Cerebellar nuclear complex (tissue), 1 donor: ENCODE measurements at places on chromosomes 7 and 10.

GRCh38 chr7:30585675-30586074 is 9.0 kb upstream of the GARS1 start:
- no peak for DNase-seq

DNA sequence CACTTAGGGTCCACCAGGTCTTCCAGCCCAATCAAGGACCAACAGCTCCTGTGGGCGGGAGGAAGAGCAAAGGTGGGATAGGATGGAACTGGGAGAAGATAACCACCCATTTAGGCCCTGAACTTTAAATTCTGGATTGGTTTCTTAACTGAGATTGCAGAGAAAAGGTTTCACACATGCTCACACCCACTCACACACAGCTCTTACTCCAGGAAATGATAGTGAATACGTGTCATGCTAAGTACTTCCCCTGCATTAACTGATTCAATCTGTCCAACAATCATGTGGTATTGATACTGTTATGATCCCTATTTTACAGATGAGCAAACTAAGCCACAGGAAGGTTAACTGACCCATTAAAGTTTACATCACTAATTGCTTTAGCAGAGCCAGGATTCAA is 4.6 kb upstream of the CYP3A4 start:
- no peak for DNase-seq

GRCh38 chr7:43054052-43054722 is 58.3 kb upstream of the HECW1 start:
- no peak for DNase-seq

GRCh38 chr7:123557016-123557397 is 611 bp downstream of the NDUFA5 start:
- DNase-seq = no peak

DNA sequence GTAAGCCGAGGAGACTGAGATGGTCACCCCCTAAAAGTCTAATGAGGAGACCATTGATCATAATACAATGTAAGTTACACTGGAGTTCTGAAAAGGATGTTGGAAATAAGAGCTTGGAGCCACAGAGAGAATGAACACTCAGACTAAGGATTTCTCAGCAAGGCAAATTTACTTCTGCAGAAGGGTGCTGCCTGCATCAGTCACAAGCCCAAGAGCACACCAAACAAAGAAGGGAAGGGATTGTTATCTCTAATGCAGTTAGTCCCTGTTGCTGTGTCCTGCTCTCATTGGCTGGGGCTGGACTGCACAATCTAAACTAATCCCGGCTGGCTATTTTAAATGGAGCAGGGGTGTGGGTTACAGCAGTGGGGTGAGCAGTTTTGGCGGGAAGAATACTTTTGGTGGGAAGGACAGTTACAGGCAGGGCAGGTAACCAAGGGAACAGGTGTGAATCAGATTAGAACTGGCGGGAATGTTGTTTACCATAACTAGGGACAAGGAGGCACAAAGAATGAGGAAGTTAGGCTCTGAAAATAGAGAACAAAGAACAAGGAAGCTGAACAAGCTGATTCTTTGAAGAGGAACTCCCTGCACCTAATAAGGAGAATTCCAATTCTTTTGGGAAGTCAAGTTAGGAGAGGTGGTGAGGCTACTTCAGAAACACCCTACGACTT is 30.3 kb upstream of the TRIM24 start:
- no peak for DNase-seq

- DNase-seq = no peak
Measured at GRCh38 chr10:79944428-79945395, 4.2 kb downstream of the SFTPD start.

DNA sequence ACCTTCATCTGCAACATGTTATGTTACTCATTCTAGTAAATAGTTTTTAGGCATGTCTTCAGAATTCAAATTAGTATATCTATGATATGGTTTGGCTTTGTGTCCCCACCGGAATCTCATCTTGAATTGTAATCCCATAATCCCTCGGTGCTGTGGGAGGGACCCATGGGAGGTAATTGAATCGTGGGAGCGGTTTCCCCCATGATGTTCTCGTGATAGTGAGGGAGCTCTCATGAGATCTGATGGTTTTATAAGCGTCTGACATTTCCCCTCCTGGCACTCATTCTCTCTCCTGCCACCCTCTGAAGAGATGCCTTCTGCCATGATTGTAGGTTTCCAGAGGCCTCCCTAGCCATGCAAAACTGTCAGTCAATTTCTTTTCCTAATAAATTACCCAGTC is 20.4 kb upstream of the GPR37 start:
- DNase-seq = no peak

- peak; percentile 2 for DNase-seq
Measured at GRCh38 chr10:59181668-59182067, 5.2 kb downstream of the PHYHIPL start.

GRCh38 chr7:28381466-28381865 is 30.9 kb upstream of the CREB5 start:
- no peak for DNase-seq

GRCh38 chr7:14687241-14687640 is 215.3 kb downstream of the DGKB start:
- DNase-seq = no peak

GRCh38 chr7:105006367-105007136 is 7.5 kb upstream of the KMT2E start:
- no peak for DNase-seq

DNA sequence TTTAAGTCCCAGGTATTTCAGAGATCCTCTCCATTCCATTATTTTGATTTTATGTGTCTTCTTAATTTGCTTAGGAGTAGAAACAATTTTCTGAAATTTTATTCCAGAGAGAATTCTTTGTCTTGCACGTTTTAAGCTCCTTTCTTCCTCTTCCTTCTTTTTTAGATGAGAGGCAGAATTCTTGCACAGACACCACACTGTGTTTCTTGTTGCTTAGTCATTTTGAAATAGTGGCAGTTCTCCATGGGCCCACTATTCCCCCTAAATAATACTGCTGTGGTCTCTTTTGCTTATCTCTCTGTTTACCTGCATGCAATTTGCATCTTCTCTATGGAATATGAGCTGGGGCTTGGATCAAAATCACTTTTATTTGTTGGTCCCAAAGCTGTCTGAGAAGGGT is 54.3 kb upstream of the WAC start:
- no peak for DNase-seq

- no peak for DNase-seq
Measured at GRCh38 chr10:113153493-113154102, 203.6 kb downstream of the TCF7L2 start.

- no peak for DNase-seq
Measured at GRCh38 chr7:132815130-132815529, 238.9 kb upstream of the PLXNA4 start.

GRCh38 chr10:43863859-43864591 is 215.3 kb upstream of the ZNF32 start:
- no peak for DNase-seq

GRCh38 chr10:84966708-84967441 is 638.5 kb downstream of the CCSER2 start:
- DNase-seq = no peak

GRCh38 chr7:10116511-10116910 is 857.2 kb upstream of the PHF14 start:
- DNase-seq = no peak

- no peak for DNase-seq
Measured at GRCh38 chr7:4172883-4173282, 509.2 kb upstream of the FOXK1 start.

GRCh38 chr7:117088623-117089194 is 135.4 kb downstream of the ST7 start:
- DNase-seq = no peak

DNA sequence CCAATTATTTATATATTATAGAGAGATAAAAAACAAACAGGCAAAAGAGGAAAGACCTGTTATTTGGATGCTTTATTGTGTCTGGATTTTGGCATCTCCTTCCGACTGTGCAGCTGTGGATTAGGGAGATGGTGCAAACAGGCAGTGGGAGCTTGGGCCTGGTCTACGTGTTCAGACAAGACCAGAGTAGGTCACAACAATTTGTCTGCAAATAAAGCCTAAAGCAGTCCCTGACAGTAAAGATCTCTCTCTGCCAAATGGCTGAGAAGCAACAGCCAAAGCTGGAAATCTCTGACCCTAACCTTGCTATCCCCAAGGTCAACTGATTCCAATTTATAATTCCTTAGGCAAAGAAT is 82.0 kb downstream of the ABLIM1 start:
- no peak for DNase-seq

- DNase-seq = no peak
Measured at GRCh38 chr7:121360564-121360963, 31.8 kb downstream of the WNT16 start.

- no peak for DNase-seq
Measured at GRCh38 chr7:147400925-147401324, 1189.6 kb upstream of the C7orf33 start.

- no peak for DNase-seq
Measured at GRCh38 chr7:101664436-101664835, 35.3 kb upstream of the MYL10 start.

DNA sequence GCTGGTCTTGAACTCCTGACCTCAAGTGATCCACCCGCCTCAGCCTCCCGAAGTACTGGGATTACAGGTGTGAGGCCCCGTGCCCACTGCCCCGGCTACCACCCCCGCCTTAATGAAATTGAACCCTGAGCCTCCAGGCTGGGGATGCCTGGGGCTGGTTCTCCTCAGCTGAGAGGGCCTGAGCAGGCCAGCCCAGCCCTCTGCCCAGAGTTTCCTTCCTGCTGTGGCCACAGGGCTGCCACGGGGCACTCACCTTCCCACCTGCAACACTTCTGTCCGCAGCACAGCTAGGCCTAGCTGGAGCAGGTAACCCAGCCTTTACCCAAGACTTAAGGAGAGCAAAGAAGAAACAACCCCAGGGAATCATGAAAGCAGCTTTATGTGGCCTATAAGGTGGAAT is 78.1 kb upstream of the ANLN start:
- DNase-seq = no peak

GRCh38 chr7:6254866-6255265 is 17.6 kb downstream of the CYTH3 start:
- no peak for DNase-seq

DNA sequence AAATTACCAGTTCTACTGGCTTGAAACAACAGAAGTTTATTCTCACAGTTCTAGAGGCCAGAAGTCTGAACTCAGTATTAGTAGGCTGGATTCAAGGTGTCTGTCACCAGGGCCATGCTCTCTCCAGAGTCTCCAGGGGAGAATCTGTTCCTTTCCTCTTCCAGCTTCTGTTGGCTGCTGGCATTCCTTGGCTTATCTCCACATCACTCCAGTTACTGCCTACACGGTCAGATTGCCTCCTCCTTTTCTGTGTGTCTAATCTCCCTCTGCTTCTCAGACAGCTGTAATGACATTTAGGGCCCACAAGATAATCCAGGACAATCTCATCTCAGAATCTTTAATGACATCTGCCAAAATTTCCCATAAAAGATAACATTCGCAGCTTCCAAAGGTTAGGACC is 36.6 kb downstream of the MAPK8 start:
- DNase-seq = no peak

- DNase-seq = no peak
Measured at GRCh38 chr7:46080595-46081159, 159.6 kb upstream of the IGFBP3 start.

DNA sequence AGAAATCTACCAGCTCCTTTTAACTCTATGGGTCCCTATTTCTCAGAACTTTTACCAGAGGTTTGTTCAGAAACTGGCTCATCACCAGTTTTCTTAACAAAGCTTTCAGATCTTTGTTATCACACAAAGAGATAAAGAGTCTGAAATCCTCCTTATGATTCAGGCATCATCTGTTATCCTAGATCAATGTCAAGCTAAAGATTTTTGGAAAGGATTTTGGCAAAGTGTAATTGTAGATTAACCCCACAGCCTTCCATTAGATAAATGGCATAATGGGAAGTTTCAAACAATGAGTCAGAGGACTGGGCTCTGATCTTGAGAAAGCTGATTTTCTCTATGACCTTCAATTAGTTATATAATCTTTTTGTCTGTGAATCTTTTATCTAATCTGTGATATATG is 192.2 kb downstream of the NXPH1 start:
- no peak for DNase-seq

GRCh38 chr7:129501760-129502707 is at the start of gene SMKR1:
Gene SMKR1, plus strand, starts transcription at chr7:129502531. Its CDS starts 294 bp downstream, at chr7:129502825.
- DNase-seq = no peak

DNA sequence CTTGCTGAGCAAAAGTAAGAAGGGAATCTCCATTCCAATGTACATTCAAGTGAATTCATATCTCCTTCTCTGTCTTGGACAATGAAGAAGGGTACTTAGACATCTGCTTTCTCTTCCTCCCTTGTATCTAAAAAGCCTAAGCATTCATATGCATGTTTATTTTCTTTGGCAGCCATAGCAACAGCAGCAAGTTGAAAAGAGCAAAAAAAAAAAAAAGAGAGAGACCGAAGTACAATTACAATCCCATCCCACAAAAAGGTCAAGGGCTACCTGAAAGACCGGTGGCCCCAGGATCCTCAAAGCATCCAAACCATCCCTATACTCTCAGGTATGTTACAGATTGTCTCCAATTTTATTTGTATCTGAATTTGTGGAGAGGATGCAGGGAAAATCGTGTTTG is 4.1 kb downstream of the OR2F1 start:
- no peak for DNase-seq

GRCh38 chr10:68831961-68832455 is 4.7 kb downstream of the STOX1 start:
- DNase-seq = no peak

- DNase-seq = no peak
Measured at GRCh38 chr10:47146572-47146971, 153.4 kb upstream of the GDF10 start.
